PC-9 (cell line): ENCODE measurements at places on chromosomes 6 and 20. TPM values are rescaled to one million over a fixed set of nuclear protein-coding genes. Genes with fewer than 3 reads are reported as not detected.

- H3K4me3 ChIP-seq: no peak within 1 kb of the TSS
- 0 out of 2 replicates have a peak, but pooled peaks cover 5% of the 10 kb centered on the region for H3K4me1 ChIP-seq
- no peak for DNase-seq
- no peaks in the 10 kb centered on the region for H3K36me3 ChIP-seq
- H3K27me3 ChIP-seq: 0 out of 2 replicates have a peak, but pooled peaks cover 5% of the 10 kb centered on the region
- no peak within 1 kb of the TSS for H3K27ac ChIP-seq
Observed at GRCh38 chr6:31575335-31575901, at the start of gene TNF. Gene TNF (plus strand): TSS chr6:31575565. CDS start chr6:31575742, 177 bp downstream.

DNA sequence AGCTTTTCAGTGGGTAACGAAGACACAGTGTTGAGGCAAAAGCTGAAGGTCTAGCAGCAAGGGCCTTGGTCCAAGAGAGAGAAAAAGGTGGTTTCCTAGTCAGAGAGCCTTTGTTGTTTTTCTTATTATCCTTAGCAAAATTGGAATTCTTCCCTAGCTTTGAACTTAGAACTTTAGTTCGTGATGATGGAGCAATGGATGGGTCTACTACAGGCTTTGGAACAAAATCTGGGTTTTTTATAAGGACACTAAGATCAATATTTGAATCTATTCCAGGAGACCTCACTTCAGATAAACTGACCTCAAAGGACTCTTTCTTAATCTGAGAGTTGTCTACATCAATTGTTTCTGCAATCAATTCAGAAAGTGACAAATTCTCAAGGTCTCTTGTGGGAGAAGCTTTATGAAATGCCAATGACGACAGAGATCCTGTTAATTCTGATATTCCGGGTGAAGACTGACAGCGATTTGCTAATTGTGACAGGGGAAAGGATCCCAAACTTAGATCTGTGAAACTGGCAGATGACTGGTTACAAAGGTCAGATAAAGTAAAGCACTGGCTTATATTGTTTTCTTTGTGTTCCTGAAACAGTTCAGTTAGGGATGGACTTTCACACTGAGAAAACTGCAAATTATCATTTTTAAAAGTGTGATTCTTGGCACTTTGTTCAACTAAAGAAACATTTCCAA is 17.7 kb downstream of the HBS1L start:
- no peak overlapping the region for H3K4me3 ChIP-seq
- H3K27ac ChIP-seq: no peak overlapping the region
- H3K4me1 ChIP-seq: no peaks in the 10 kb centered on the region
- H3K36me3 ChIP-seq: peaks cover 52% of the 10 kb centered on the region
- DNase-seq: no peak

DNA sequence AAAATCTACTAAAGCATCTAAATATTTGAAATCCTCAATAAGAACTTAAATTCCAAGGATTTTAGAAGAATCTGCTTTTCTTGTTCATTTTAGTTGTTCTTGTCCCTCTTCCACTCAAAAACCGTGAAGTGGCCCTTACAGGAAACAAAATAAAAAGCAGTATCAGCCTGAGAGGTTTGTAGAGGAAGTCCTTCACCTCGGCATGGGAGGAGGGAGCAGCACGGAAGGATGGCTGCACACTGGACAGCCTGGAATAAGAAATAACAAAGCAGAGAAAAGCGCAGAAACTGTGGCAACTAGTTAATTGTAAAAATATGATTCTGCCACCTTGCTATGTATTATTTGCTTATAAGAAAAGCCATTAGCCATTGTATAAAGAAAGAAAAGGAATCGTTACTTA is 46.1 kb downstream of the RALGAPA2 start:
- no peak overlapping the region for H3K4me3 ChIP-seq
- no peaks in the 10 kb centered on the region for H3K36me3 ChIP-seq
- DNase-seq: no peak

DNA sequence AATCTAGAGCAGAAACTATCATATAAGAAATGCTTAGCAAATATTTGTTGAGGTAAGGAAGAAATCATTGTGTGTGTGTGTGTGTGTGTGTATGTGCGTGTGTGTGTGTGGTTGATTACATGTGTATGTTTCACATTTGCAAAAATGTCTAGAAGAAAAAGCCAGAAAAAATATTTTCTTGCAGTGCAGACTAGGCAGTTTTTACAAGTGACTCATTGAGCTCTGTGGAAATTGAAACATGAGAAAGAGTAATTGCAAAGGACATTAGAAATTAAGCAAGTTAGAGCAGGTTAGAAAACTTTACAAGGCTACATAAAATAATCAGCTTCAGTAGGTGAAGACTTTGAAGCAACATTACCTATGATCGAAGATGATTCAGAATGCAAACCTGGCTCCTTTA is 669.0 kb upstream of the EYS start:
- H3K4me3 ChIP-seq: no peak overlapping the region
- no peaks in the 10 kb centered on the region for H3K36me3 ChIP-seq
- DNase-seq: no peak
- no peaks in the 10 kb centered on the region for H3K4me1 ChIP-seq
- H3K27ac ChIP-seq: no peak overlapping the region

COL9A3 gene
- total RNA-seq: 8.3 and 8.5 TPM in 2 replicates

TSBP1 gene
- not detected in 2 replicates for total RNA-seq
